ENCODE measurements at places on chromosomes 16 and 17.

GRCh38 chr17:4187076-4187475 is 44.1 kb downstream of the CYB5D2 start:
- DNase-seq = no peak

- DNase-seq = peak; percentile 32
Measured at GRCh38 chr16:21600031-21600773, 825 bp downstream of the METTL9 start.

GRCh38 chr17:66819466-66819865 is 15.5 kb upstream of the CACNG5 start:
- DNase-seq = no peak

DNA sequence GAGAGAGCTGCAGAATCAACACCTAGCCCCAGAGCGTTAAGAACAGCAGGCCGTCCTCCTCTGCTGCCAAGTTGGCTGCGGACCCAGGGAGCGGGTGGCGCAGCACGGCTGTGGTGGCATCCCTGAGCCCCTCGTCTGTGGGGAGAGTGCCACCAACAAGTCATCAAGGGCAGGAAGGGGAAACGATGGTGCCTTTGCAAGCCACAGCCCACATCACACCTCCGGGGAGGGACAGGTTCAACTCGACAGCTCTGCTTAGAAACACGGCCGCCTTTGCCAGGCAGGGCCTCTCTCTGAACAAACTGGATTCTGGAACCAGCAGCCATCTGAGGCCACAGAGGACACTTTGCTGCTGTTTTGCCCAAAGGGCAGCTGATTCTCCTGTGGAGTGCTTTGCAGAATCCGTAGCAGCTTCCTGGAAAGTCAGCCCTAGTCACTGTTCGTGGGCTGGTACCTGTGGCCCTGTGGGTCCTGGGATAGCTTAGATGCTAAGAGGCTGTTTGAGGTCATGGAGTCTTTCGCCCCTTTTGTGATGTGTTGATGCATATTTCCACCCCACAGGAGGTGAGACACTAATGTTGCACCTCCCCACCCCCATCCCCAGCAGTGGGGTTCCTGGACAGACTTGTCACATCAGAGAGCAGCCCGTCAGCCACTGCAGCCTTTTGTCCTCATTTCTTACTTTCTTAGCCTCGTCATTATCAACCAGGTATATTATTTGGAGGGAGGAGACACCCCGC is 270.6 kb downstream of the CPPED1 start:
- DNase-seq = peak; percentile 61

- DNase-seq = no peak
Measured at GRCh38 chr16:82845116-82845515, 218.3 kb downstream of the CDH13 start.

DNA sequence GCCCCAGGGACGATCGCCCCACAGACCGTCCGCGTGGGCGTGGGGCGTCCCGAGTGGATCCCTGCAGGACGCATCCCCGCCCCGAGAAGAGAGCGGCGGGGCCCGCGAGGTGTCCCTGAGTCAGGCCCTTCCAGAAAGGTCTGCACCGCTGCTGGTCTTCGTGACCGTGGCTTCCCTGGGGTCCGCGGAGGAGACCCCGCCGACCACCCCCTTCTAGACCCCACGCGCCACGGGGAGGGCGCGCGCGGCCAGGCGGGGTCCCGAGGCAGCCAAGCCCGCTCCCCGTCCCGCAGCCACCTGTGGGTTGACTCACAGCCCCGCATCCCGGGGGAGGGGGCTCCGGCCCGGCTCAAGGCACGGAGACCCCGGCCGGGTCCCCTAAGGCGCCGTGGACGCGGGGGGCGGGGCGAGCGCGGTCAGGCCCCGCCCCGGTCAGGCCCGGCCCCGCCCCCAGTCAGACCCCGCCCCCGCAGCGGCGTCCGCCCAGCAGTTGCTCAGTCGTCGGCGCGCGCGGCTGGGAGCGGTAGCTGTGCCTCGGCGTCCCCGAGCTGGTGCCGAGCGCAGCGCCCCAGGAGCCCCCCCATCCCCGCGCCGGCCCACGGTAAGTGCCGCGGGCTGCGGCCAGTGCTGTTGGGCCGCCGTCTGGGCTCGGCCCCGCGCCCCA is at the start of gene BAIAP3:
BAIAP3 (plus strand) TSS at position 497 of the 664 bp plus-strand sequence. CDS start 4,905 bp downstream, outside the sequence.
- DNase-seq = peak; percentile 65

DNA sequence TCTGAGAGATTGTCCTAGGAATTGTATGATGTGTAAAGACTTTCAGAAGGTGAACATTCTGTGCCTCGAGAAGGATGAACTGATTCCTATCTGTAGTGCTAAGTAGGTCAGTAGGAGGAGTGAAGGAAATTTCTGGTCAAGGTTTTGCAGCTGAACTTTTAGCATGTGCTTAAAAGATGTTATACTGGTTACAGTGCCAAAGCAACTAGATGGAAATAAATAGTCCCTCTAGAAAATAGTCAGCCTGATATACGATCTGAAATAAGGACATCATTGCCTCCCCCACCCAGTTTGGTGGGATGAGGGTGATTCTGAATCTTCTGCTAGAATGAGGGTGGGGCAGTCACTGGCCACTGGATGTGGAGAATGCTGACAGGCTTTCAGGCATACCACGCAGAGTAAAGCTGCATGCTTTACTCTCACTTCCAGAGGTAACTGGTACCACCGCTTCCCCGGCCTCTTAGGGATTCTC is 57.2 kb upstream of the VPS4A start:
- no peak for DNase-seq

- no peak for DNase-seq
Measured at GRCh38 chr17:74153456-74153810, 50.0 kb upstream of the RPL38 start.

GRCh38 chr16:88807142-88807625 is 3.6 kb downstream of the CDT1 start:
- DNase-seq = peak; percentile 14

- DNase-seq = no peak
Measured at GRCh38 chr17:74197801-74198200, 5.7 kb upstream of the RPL38 start.

GRCh38 chr16:88970050-88970449 is 7.0 kb downstream of the CBFA2T3 start:
- DNase-seq = no peak

GRCh38 chr16:71666928-71667707 is 41.1 kb downstream of the MARVELD3 start:
- no peak for DNase-seq

- no peak for DNase-seq
Measured at GRCh38 chr17:7833011-7833794, 814 bp upstream of the KDM6B start.

- DNase-seq = no peak
Measured at GRCh38 chr16:66227766-66228530, 138.5 kb upstream of the CDH5 start.

DNA sequence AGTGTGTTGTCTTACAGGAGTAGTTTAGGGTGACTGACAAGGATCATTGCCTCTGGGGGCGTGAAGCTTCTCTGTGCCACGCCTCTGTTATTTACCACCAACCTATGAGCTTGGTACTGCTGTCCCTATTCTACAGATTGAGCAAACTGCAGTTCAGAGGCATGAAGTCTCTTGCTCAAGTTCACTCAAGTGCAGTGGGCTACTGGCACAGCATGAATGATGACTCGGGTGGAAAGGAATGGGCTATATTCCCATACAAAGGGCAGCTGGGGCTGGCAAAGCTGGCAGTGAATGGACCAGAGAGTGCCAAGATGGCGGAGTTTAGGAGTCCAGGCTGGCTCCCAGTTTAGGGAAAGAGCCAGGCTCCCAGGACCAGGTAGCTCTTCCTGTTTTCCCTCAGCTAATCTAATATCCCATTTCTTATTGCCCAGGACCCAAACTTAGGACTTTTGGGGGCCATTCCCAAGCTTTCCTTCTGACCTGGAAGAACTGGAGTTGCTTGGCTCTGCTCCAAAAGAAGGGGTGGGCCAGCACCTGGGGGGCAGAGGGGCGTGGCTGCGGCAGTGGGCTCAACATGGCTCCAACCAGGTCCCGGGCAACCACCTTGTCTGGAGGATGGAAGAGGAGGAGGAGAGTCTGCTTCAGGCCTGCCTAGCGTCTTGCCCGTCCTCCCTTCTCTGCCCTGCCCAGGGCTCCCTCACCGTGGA is 12.9 kb downstream of the PLK1 start:
- DNase-seq = no peak

- peak; percentile 73 for DNase-seq
Measured at GRCh38 chr16:10992797-10993196, 48.4 kb downstream of the CLEC16A start.

DNA sequence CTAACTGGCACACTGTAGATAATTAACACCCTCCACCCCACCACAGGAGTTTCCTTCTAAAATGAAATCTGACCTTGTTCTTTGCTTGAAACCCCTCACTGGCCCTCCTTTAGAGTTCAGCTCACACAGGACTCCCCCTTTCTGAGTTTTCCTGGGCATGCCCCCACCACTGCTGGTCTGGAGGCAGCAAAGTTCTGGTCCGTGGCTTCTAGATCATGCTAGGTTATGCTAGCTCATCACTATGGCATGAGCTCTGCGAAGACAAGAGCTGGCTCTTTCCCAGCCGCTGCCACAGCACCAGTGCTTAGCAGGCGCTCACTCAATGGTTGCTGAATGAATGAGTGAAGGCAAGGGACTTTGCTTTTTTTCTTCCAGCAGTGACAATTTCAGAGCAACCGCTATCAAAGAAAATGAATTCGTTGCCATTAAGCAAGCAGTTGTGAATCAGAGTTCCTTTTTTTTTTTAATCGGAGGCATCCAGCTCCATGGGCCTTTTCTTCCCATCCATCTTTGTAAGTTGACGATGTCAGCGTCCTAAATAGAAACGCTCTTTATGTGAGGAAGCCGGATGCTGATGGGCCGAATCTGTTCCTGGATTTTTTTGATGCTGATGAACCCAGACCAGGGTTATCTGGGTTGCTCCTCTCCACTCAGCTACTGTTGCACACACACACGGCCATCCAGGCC is 80.8 kb upstream of the NOL11 start:
- no peak for DNase-seq

DNA sequence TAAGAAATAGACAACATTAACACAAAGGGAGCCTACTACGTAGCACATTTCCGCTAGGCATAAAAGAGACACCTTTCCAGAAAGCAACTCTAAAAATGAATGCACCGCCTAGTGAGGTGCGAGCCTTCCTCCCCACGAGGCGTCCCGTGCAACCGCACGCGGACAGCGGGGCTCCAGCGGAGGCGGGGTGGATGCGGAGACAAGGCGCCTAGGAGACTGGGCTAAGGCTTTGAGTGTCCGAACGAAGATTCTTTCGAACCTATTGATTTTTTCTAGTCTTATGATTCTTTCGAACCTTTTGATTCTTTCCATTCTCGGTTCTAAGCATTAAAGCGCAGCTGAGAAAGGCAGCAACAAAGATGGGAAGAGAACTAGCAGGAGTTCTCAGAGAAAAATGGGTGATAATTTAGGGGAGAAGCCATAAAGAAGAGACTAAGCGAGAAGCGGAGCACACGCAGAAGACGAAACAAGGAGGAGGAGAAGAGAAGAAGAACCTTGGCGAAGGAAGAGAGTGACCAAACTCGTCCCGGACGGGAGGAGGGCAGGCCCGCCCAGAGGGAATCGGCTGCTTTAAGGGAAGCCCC is 394 bp upstream of the CPD start:
- DNase-seq = peak; percentile 70

GRCh38 chr17:65102788-65103187 is 34.4 kb upstream of the RGS9 start:
- DNase-seq = no peak

DNA sequence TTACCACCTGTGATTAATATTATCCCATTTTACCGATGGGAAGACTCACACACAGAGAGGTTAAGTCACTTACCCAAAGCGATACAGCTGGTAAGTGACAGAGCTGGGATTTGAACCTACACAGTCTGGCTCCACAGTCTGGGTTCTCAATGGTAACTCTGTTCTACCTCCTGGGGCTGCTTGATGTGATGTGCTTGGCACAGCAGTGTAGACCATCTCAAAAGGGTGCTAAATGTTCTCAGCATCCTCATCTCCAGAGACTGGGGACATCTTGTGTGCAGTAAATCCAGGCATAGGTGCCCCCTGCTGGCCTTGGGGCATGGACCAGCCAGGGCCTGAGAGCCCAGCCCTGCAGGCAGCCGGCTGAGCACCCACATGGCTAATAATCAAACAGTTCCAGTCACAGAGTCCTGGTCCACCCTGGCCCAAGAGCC is 15.4 kb upstream of the KATNB1 start:
- peak; percentile 60 for DNase-seq

GRCh38 chr16:75615619-75616018 is 7.5 kb downstream of the ADAT1 start:
- no peak for DNase-seq

DNA sequence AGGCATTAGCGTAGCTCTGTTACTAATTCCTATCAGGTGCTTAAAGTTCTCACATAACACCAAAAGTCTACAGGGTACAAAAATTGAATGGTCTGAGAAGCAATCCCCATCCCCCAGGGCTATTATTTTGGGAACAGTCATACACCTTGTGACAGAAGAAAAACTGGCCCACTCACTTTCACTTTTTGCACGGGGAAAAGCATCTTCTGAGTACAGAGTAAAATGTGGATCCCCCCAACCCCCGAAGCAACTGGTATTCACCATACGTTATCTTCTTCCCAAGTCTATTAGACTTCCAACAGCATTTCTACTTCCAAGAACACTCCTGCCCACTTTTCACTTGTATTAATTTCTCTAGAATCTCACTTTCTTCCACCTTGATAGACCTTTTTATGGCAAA is 11.8 kb downstream of the GGA3 start:
- DNase-seq = no peak

DNA sequence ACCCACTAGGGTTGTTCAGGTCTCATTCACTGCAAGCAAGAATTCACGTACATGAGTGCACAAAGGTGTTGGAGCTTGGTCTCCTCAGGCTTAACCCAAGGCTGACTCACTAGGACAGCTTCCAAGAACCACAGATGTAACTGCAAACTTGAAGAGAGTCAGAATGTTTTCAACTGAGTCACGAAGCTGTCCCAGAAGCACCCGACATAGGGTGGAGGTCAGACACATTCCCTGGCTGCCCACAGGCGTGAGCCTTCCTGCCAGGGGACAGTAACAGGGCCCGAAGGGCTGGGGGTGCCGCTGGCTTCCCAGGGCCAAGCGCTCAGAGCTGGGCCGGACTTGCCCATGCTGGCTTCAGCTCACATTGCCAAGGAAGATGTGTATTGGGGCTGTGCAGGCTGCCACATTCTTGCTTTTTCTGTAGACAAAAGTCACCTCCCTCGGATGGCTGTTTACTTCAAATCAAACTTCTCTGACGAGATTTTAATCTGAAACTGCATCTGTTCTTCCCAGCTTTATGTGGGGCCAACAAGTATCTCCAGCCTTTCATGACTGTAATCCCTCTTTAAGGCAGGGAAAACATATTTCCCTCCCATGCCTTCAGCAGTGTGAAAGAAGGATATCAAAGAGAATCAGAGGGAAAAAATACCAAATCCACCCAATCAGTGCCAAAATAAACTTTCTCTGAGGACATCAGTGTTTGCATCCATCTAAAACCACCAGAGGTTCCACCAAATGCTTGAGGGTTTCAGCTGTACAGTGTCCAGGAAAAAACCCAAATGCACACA is 14.3 kb downstream of the CMTM3 start:
- no peak for DNase-seq

DNA sequence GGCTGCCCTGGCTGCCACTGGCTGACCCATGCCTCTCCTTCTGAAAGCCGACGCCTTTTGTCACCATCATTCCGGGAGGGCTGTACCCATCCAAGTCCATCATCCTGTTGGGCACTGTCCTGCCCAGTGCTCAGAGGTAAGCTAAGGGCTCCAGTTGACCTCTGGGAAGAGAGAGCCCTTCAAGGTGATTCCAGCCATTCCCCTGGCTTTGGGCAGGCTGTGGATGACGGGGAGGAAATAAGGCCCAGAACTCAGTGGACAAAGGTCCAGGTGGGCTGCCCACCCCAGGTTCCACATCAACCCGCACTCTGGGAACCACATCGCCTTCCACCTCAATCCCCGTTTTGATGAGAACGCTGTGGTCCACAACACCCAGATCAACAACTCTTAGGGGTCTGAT is 45.8 kb downstream of the NOS2 start:
- DNase-seq = no peak

GRCh38 chr17:7745748-7746470 is 28.4 kb downstream of the DNAH2 start:
- DNase-seq = no peak

Data from activated CD4-positive, alpha-beta T cell treated with anti-CD3 and anti-CD28 coated beads, Interleukin-2, Interleukin-6, amounts not matched to agents 100 ng/mL and 50 ng/mL, durations not matched to agents 16 hours and 8 hours (primary cell).